ENCODE measurements at places on chromosomes 16 and 17.

DNA sequence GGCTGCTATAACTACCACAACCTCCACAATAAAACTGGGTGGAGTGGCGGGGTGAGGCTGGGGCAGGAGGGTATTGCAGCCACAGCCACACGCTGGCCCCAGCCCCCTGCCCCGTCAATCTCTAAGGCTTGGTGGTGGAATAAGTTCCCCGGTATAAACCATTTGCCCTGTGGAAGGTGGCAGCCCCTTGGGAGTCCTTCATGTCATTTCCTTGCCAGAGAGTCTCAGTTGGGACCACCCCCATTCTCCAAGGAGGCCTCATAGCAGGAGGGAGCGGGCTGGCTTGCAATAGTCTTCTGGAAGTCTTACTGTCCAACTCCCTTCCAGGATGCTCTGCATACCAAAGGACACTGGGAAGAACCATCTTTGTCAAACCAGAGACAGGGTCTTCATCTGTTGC is 19.4 kb downstream of the CD300A start:
- DNase-seq = no peak

GRCh38 chr17:55152236-55152635 is 112.5 kb upstream of the HLF start:
- no peak for DNase-seq

DNA sequence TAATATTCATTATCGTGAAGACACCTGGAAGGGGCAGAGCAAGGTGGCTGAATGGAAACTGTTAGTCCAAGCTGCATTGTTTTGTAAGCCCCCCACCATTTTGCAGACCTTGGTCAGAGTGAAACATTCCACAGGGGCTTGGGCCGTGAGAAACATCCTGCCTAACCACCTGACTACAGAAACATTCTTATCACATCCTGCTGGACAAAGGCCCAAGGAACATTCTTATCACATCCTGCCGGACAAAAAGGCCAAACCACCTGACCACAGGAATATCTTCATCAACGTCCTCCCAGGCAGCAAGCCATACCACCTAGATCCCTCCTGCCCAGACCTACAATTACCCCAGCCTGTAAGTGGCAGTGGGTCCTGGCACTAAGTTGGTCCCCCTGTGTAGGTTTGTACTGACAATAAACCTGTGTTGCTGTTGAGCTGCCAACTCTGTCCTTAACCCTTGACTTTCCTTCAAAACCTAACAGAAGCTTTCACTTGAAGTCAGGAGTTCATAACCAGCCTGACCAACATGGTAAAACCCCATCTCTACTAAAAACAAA is 19.6 kb downstream of the ATF7IP2 start:
- DNase-seq = no peak

DNA sequence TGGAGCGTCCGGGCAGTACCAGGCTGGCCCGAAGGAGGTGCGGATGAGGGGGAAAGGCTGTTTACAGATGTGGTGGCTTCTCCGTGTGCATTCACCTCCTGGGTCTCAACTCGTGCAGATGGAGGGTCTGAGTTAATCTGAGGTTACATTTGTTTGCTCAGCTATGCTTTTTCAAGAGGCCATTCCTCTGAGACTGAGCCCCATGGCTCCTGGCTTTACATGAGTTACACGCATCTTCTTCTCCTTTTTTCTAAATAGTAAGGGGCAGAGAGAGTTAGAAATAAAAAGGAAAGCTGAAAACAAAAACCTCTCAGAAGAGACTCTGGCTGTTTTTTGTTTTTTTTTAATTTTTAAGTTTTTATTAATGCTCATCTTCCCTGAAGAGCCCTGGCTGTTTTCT is 29.0 kb downstream of the IRF8 start:
- no peak for DNase-seq

DNA sequence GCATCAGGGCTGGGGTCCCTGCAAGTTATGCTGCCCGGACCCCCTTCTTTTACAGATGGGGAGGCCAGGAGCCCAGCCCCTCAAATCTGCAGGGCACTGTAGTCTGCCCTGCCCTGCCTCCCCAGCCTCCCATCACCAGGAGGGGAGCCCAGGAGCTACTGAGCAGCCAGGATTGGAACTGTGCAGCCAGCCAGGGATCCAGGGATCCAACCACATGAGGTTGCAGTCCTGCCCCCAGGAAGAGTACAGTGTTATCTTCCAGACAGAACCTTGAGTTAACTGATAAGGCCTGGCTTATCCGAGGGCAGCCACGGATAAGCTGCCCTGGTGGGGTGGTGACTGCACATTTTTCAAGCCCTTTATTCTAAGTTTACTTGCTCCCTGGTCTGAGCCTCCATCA is 11.4 kb upstream of the NDRG4 start:
- no peak for DNase-seq

- DNase-seq = no peak
Measured at GRCh38 chr17:70390049-70390448, 220.7 kb downstream of the KCNJ2 start.

- no peak for DNase-seq
Measured at GRCh38 chr16:68257906-68258800, 6.2 kb upstream of the SLC7A6 start.

- DNase-seq = no peak
Measured at GRCh38 chr17:56890390-56890789, 23.5 kb downstream of the TRIM25 start.

DNA sequence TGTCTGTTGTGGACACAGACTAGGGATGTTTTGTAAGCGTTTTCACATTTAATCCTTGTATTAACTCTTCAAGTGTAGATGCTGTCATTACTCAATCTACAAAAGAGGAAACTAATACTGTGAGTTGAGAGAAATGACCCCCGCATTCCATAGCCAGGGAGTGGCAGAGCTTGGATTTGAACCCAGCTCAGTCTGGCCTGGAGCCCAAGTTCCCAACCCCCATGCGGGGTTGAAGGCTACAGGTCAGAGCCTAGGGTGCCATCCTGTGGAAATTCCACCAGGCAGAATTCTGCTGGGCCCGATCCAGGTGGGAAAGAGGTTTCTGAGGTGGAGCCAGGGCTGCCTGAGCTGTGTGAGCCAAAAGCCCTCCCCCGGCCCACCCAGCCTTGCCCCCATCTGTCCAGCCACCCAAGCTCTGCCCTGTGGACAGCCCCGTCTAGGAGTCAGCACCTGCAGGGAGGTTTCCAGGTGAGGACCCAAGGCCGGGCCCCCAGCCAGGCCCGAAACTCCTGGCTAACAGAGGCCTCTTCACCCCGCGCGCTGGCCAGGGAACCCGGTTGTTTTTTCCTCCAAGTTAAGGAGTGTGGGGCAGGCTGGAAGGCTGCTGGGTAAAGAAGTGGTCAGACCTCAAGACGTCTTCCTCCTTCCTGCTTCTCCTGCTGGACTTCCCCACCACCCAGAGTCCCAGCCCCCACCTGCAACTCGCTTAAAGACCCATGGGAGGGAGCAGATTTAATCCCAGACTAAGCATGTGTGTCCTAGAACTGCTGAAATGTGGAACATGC is 5.7 kb downstream of the MMP15 start:
- no peak for DNase-seq

DNA sequence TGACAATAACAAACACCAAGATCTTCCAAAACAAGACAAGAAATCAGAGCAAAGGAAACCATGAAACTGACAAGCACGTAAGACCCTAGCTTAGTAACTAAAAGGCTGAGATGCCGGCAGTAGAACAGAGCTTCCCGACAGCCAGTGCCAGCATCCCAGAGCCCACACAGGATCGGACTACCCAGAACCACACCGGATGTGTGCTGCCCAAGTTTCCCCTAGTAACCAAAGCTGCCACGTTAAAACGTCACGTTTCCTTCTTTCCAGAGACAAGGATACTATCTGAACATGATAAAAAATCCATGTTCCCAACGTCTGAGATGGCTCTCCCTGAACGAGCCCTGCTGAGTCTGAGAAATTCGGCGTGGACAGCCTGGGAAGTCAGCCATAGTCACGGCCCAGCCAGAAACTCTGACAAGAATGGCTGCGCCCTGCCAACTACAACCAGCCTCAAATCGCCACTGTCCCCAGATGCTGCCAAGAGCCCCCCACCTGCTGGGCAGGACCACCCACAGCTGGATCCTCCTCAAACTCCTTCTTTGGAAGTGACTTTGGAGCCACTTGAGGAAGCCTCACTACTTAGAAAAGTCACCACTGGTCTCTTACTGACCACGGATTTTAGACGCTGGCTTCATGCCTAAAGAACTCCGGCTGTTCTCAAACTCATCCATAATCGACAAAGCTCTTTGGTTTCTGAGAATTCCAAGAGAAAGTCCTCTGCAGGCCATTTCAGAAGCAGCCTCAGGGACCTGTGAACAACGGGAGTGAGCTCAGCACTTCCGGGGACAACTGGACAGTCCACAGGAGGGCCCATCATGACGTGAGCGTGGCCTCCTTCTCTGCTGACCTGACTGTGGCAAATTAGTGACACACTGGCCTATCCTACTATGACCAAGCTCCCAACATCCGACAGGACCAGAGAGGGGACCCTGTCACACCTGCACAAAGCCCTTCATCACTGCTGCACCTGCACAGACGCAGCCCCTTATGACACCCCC is 16.7 kb downstream of the CCDC57 start:
- DNase-seq = no peak

GRCh38 chr17:79019632-79020584 is 4.1 kb upstream of the C1QTNF1 start:
- DNase-seq = no peak

DNA sequence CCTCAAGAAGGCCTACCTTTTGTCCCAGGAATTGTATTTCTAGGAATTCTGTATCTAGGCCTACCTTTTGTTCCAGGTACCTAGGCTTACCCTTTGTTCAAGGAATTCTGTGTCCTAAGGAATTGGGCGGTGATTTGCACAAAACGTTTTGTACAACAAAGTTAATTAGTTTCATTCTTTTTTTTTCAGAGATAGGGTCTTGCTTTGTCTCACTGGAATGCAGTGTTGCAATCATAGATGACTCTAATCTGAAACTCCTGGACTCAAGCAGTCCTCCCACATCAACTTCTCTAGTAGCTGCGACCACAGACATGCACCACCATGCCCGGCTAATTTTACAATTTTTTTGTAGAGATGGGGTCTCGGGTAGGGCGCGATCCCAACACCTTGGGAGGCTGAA is 7.0 kb downstream of the CDR2L start:
- DNase-seq = no peak

DNA sequence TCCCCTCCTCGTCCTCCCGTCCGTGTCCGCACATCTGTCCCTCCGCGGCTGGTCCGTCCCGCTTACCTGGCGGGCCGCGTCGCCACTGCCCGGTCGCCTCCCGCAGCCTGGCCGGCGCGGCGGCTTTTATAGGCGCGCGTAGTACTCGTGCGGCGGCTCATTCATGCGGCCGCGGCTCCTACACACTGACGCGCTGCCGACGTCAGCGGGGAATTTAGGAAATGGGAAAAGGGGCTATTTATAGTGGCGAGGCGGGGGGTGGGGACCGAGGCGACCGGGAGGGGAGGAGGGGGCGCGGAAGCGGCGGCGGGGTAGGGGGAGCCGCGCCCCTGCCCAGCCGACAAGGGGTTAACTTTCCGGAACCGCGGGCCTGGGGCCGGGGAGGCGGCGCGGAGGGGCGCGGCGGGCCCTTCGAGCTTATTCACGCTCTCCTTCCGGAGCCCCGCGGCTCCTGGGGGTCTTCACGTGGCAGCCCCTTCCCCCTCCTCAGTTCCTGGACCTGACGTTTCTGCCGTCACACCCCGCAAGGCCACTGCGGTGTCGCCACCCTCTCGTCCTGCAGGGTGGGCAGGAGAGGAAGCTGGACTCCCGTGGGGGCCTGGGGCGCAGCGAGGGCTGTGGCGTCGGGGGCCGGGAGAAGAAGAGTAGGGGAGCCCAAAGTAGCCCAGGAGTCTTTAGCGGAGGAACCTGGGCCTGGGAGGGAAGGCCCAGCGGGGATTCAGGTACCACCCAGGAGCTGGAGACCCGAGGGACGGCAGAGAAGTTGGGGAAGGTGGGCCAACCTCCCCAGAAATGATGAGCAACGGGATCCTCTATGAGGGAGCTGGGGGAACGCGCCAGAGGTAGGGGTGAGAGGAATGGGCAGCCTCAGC is 3.6 kb upstream of the HIC1 start:
- DNase-seq = no peak

DNA sequence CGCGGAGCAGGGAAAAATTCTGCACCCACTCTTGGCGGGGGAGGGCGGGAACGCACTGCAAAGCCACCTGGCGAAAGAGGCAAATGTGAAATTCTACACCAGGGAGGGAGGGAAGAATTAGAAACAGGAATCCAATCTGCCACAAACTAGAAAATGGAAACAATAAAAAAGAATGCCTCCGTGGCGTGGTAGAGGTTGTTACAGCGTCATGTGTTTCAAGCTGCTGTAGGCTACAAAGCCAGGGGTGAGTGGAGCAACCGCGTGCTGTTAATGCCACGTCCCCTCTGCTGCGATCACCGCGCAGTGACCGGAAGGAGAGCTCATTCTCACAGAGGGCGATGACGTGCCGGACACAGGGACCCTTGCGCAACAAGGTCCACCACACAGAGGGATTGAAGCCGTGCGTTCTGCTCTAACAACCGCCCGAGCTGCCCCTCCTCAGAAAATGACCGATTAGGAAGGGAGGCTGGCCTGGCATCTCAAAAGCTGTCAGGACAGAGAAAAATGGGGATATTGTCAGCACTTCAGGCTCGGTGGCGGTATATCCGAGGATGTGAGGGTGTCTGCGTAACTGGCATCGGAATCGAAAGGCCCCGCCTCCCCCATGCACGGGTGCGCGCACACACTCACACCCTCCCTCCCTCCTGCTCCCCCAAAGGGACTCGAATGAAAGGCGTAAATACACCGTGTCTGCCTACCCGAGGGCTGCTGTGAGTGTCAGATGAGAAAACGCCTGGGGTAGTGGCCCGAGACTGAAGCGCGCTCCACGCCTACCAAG is 70.8 kb upstream of the TNRC6C start:
- DNase-seq = peak; percentile 42

GRCh38 chr16:25038239-25038954 is 23.2 kb upstream of the ARHGAP17 start:
- no peak for DNase-seq

DNA sequence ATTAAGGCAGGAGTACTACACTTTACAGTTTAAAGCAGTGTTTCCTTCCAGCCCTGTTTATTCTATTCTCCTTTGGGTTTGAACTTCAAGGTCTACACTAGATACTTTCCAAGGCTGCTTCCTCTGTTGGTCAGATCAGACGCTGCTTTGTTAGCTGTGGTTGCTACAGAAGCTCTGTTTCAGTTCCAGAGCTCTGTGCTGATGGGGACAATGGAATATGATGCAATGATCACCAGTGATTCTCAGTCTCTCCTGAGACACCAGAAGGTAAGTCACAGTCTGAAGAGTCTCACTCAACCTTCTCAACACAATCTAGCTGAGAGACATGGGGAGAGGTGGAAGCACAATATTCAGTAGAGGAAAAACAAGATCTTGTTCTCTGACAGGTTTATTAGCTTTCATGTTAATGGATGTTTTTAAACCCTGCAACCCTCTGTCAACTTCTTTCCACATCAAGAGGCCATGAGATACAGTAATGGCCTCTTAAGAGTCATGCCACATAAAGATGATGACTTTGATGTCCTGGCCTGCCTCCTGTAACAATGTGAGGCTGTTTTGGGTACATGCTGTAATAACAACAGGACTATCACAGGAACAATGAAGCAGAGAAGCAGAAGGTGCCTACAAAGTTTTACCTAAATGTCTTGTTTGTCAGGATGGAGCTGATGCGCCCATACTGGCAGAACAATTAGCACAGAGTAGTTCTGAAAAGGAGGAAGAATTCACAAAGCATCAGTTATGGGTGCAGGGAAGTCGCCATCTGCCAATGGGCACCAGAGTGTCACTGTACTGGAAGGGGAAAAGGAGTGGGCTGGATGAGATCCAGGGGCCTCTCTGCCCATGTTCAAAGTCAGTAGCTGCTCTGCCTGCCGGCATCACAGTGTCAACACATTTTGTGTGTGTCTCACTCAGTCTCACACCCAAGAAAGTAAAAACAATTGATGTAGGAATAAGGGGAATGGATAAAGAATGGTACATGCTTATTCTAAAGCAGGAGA is 33.4 kb downstream of the PSME3IP1 start:
- no peak for DNase-seq

- no peak for DNase-seq
Measured at GRCh38 chr16:69283851-69284250, 27.3 kb upstream of the VPS4A start.

All from C1 segment of cervical spinal cord (tissue), 14 donors.